Bone marrow (tissue), 2 donors: ENCODE measurements at places on chromosomes 2 and 18.

DNA sequence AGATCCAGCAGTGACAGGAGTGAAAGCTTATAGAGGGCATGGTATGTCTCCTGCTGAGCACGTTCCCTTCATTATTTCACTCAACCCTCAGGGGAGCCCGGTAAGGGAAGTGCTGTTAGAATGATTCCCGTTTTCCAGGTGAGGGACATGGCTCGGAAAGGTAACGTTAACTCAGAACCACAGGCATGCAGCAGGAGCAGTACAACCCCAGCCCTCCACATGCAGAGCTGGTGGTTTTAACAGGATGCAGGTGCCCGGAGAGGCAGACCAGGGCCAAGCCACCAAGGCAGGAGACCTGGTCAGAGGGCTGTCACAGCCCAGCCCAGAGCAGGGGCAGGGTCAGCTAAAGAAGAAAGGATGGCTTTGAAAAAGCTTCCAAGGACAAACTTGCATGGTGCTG, 268.5 kb downstream of the SH3BP4 start:
- no peak for DNase-seq

- peak; percentile 62 for DNase-seq
These were observed 404.3 kb downstream of the XIRP2 start for GRCh38 chr2:167292430-167293171.

DNA sequence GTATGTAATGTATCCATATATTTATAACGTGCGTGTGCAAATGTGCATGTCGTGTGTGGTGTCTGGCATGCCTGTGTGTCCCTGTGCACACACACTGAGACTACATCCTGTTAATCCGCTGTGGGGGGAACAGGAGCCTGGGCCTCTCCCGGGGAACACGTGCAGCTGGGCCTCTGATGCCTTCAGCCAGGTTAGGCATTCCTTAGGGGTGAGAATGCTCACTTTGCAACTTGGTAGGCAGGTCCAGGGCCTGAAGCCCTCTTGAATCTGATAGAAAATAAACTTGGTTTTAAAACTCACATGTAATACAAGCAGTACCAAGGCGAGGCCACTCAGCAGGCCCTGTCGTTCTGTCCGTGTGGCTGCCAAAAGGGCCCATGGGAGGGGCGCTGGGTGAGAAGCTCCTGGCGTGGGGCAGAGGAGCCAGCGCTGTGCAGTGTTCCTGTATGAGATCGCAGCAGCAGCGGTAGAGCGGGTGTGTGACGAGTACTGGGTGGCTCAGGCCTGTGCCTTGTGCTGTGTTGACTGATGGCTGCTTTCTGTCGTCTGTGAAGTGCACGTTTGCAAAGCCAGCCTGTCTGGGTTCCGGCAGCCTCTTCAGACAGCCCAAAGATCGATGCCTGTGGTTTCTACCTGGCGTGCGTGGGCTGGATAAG, 16.2 kb downstream of the SALL3 start:
- no peak for DNase-seq

GRCh38 chr2:175002547-175003274, 2.5 kb downstream of the CHN1 start:
- no peak for DNase-seq

DNA sequence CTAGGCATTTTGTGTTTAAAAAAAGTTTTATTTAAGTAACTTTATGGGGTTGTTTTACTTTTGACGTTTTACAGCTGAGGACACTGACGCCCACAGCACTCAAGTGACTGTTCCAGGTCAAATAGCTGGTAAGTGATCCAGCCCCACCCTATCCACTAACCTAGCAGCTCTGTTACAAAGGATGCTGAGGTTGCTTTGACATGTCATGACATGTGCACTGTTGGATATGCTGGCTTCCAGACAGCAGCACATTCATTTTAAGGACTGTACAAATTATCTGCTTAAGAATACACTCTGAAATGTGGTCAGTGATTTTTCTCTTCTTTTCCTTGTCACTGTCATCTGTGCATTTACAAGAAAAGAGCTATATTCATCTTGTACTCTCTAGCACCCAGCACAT, 417.5 kb downstream of the ZEB2 start:
- no peak for DNase-seq

DNA sequence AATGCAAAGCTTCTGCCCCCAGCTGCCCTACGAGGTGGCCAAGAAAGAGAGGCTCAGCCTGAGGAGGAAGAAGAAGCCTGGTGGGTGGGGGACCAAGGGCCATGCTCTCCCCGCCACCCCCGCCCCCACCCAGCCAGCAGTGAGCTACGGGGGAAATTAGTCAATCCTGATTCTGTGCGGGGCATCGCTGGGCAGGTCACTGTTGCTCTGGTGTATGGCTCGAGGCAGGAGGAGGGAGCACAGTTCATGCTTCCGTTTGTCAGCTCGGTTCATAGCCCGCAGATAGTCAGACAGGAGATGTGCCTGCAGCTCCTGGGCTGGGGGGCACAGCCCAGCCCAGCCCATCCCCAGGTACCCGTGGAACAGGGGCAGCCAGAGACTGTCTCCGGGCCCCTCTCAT, 17.1 kb downstream of the RAMP1 start:
- no peak for DNase-seq

GRCh38 chr18:57030417-57030816, 116.5 kb upstream of the BOD1L2 start:
- no peak for DNase-seq

DNA sequence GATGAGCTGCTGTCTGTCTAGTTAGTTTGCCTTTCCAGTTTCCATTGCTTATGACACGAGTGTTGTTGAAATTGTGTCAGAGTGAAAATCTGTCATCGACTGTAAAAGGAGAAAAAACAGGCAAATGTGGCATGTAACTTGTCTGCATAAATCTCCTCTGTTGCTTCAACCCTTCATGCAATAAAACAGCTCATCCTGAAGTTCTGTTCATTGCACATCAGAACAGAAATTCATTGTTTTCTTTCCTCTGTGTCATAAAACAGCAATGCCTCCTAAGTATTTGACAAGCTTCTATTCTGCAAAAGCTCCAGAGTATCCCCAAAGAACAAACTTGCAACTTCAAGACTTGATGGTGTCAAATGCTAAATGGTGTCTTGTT, 432.1 kb downstream of the MEIS1 start:
- DNase-seq = no peak

GRCh38 chr2:98773907-98774306, 43.0 kb upstream of the MGAT4A start:
- no peak for DNase-seq

DNA sequence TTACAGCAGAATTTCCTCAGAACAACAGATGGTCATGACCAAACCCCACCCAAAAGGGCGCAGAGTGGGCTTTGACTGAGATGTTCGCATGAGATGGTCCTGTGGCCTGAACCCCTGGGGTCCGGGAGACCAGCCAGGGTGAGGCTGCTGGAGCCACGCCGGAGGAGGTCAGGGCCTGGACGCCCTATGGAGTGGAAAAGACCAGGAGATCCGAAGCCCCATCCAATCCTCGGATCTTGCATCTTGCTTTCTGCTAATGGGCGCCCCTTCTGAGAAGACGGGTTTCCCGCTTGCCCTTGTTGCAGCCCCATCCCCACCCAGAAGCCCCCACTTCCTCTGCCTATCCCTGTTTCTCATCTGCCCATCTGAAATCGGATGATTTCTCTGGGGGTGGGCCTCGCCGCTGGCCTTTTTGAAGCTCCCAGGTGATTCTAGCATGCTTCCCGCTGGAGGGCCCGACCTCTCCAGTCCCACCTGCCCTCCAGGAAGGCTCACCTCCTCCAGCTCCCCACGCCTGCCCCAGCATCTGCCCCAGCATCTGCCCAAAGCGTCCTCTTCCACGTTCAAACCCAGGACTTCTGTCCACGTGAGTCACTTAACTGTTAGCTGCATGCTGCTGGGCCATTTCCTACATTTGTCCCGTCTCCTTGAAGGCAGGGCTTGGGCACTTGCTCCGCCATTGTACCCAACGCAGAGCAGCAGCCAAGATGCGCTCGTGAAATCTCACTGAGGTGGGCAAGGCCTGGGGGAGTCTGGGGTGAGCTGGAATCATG, 4.3 kb upstream of the CNDP1 start:
- DNase-seq = no peak

DNA sequence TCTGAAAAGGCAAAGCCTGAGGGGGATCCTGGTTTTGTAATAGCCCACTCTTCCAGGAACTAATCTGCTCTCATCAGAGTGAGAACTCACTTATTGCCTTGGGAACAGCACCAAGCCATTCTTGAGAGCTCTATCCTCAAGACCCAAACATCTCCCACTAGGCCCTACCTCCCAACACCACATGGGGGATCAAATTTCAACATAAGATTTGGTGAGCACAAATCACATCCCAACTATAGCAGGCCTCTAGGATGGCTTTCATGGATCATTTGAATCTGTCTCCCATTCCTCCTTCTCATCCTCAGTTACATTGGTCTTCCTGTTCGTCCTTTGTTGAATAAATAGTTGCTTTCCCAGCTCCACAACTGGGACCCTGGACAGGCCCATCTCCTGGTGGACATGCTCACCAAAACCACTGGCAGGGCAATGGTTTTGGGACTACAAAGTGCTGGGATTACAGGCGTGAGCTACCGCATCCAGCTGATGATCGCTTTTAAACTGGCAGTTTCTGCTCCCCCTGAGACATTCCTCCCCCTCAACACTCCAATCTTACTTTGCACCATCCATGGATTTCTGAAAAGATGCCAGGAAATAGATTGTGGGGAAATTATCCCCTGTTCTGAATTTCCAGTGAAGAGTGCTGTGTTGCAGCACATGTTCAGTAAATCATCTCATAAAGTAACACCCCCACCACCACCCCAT, 42.6 kb downstream of the MCFD2 start:
- no peak for DNase-seq

DNA sequence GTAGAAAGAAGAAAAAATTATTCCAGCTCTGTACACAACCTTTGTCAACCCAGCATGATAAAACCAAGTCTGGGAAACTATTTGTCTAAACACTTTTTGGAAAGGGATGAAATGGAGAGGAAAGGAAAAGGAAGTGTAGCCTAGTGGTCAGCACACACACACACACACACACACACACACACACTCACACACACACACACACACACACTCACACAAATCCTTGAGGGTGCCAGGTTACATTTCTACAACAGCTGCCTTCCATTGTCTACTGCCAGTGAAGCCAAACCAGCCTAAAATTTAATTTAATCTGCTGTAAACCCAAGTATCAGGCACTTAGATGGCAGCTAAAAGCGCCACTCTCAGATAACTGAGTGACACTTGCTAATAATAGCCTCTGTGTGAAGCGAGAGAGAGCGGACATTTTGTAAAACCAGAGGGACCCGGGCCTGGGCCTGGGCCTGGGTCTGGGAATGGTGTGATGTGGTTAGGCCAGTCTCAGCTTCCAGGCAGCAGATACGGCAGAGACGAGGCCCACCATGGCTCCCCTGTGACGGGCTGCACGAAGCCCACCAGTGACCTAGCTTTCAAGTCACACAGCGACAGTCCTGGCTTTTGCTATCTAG, 32.4 kb downstream of the BCL11A start:
- DNase-seq = no peak

DNA sequence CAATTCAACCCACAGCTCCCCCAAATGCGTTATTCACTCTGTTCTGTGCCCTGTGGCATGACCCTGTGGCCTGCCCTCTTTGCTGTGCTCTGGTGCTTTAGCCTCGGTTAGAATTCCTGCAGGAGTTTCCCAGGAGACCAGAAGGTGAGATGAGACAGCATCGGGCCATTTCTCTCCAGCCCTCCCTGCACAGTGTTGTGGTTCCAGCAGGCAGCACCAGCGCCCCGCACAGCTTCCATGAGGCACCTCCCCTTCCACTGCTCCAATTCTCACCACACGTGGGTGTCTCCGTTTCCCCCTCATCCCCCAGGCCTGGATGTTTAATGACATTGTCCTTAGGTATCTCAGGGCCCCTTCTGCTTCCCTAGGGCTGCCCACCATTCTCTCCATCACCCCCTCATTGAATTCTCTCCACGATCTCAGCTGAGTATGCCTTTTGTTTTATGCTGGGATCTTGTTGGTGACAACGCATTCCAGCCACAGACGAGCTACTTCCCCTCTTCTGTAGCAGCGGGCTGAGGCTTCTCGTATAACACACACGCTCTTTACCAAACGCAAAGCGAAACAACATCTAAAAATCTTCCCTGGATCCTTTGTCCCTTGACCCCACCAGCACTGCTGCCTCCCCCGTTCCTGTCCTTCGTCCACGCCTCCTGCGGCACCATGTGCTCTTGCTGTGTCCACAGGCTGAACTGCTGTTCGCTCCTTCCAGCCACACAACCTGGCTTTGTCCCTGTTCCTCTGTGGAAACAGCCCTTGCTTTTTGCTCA, 35.1 kb downstream of the ACKR3 start:
- no peak for DNase-seq

- DNase-seq = peak; percentile 91
These were observed 19.1 kb downstream of the IL1R2 start for GRCh38 chr2:102010902-102011301.

GRCh38 chr2:212535996-212536816, 2.4 kb downstream of the ERBB4 start:
- no peak for DNase-seq

DNA sequence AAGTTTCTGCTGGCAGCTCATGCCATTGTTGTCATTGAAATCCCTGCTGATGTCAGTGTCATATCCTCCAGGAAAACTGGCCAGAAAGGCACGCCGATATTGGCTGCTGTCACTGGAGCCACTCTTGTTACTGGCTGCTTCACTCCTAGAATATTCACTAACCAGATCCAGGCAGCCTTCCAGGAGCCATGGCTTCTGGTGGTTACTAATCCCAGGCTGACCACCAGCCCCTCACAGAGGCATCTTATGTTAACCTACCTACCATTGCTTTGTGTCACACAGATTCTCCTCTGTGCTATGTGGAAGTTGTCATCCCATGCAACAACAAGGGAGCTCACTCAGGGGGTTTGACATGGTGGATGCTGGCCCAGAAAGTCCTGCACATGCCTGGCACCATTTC, 27.0 kb upstream of the MTX2 start:
- DNase-seq = no peak

DNA sequence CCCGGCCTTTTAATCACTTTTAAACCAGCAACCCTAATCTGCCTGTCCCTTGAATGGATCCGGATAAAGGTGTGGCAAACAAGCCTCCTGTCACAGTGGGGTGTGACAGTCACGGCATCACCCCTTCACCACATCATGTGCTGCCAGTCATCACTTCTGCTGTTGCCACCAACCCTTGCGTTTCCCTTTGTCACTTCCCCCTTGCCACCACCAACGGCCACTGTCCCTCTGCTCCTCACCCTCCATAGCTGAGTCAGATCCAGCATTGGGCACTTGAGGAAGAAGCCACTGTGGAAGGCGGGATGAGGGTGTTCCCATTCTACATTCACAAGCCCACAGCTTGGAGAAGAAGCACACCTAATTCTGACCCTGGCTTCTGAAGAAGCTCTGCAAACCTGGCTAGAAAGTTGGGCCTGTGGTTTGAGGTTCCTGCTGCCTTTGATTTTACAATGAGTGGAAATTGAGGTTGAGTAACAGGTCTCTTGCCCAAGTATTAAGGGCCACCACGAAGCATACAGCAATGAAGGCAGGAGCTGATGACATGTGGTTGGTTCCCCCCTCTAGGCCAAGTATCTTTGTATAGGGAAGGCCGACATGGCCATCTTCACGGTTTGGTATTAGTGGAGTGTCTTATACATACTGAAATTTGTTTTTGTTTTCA, 22.9 kb upstream of the DARS1 start:
- DNase-seq = peak; percentile 50
